ENCODE measurements at places on chromosomes 4 and X.

DNA sequence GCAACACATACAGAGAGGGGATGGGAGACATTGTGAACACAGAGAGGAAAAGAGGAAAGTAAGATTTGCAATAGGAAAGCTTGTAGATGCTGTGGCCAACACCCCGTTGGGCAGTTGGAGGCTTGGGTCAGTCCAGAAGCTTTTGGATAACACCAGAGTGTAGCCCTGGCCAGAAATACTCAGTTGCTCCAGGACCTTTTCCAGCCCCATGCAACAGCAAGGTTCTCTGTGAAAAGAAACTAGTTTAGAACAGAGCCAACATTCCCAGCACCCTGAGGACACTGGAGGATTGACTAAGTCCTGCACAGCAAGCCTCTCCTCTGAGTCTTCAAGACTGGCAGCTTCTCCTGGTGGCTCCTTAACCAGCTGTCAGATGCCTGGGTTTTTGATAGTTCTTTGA lies 27.9 kb upstream of the NAF1 start:
- DNase-seq, result no peak

GRCh38 chr4:140744421-140744820 lies 11.8 kb downstream of the TBC1D9 start:
- DNase-seq, result no peak

GRCh38 chrX:101349193-101349562 lies 636 bp upstream of the TIMM8A start:
- DNase-seq, result no peak

- DNase-seq, result no peak
Observed at GRCh38 chr4:88008743-88009171, 1.3 kb downstream of the PKD2 start.

DNA sequence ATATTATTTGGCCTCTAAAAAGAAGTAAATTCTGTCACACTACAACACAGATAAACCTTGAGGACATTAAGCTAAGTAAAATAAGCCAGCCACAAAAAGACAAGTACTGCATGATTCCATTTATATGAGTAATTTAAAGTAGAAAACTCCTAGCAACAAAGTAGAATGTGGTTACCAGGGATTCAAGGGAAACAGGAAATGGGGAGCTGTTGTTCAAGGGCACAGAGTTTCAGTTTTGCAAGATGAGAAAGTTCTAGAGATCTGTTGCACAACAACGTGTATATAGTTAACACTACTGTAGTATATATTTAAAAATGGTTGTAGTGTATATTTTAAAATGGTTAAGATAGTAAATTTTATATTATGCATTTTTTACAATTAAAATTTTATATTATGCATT lies 25.4 kb downstream of the SEC31A start:
- no peak for DNase-seq

DNA sequence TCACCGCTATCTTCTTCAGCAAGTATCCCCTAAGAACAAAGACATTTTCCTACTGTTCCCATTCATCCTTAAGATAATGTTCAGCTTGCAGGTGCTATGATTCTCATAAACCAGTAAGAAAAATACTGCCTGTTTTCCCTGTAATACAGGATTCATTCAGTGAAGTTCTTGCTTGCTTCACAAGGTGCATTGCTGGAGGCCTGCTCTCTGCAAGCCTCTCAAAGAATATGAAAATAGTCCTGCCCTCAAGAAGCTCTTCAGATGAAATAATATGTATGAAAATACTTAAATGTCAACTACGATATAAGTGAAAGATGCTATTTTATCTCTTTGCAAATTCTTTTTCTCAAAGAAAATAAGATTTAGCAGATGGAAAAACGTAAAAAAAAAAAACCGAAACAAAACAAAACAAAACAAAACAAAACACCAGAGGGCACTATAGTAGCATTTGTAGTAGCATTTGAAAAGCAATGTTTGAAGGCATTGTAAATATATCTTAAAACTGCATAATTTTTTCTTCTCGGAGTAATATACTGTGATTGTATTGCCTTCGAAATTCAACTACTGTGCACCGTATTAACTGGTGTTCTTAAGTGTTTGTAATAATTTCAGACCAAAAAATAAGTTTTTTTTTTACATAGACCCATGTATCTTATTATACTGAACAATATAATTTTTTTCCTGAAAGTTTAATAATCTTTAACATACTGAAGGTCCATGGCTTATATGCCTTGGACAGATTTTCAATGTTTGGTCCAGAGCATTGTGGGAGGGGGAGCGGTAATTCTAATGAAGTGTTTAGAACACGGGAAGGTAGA lies 26.0 kb downstream of the ADH4 start:
- DNase-seq, result no peak

DNA sequence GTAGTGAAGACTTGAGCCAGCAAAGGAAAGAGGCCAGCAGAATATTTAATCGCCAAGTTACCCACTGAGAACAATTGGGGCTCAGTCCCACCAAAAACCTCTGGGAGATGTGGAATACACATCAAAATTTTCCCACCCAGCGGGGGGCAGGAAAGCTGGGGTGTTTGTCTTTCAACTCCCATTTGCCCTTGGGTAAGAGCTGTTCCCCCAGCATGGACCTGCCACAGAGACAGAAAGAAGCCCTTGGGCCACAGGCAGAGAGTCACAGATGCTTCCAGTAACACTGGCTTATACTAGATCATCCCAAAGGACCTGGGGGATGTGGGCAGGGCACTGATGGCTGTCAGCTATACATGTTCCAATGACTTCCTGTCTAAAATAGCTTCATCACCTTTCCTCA lies 18.9 kb upstream of the FBXW7 start:
- no peak for DNase-seq

GRCh38 chr4:2673157-2673556 lies 83.0 kb downstream of the TNIP2 start:
- DNase-seq, result no peak

DNA sequence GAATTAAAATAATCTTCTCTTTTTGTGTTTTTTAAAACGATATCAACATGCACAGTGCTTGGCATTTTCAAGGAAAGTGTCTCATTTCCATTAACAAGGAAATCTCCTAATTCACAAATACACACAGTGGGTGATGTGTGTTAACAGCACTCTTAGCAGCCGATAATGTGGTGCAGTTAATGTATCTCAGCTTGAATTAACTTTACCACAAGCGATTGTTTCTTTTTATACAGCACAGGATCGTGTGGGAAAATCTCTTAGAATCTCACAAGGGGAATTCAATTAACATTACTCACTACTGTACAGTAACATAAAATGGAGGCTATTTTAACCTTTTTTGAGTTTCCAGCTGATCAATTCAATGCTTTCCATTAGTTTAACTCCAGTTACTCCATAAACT lies 1841.9 kb downstream of the STIM2 start:
- DNase-seq, result no peak

DNA sequence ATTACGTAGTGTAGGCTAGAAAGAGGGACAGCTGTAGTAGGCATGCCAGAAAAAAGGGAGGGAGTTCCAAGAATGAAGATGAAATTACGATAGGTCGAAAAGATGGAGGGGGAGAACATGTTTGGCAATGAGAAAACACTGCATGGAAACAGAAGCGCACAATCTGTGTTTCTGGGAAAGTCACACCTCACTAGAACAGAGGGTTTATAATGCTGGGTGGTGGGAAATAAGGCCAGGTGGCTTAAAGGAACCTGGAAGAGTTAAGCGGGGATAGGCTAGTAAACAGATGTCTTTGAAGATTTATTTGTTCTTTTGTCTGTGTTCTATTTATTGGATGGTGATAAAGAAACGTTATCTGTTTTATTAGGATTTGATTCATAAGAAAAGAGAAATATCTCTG lies 29.1 kb downstream of the TRAPPC11 start:
- DNase-seq, result no peak

DNA sequence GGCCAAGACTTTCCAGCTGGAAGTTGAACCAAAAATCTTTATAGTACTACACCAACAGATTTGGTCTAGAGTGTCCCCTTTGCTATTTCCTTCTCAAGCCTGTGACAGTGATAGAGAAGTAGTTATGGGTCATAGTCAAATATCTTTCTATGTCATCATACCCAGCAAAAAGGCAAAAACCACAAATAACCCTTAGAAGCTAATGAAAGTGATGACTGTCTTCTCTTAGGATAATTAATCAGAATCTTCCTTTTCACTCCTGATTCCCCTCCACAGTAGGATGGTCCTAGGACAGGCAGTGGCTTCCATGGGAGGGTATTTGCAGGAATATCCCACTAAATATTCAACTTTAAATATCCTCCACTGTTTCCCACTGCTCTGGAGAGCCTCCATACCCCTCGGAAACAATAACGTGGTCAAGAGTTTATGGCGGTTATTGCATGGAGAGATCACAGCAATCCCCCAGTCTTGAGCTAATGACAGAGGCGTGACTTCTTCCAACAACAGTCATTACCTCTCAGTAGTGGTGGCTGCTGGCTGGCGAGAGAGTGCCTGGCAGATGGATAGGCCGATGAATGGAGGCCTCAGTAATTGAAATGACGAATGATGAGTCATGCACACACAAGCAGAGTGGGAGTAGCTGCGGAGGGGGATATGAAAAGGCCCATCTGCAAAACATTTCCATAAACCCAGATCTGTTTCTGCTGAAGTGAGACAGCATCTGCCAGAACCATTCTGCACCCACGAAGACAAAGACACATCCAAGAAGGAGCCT lies 154.9 kb downstream of the STK32B start:
- no peak for DNase-seq

GRCh38 chrX:19677121-19677520 lies 161.8 kb upstream of the MAP3K15 start:
- DNase-seq, result no peak

DNA sequence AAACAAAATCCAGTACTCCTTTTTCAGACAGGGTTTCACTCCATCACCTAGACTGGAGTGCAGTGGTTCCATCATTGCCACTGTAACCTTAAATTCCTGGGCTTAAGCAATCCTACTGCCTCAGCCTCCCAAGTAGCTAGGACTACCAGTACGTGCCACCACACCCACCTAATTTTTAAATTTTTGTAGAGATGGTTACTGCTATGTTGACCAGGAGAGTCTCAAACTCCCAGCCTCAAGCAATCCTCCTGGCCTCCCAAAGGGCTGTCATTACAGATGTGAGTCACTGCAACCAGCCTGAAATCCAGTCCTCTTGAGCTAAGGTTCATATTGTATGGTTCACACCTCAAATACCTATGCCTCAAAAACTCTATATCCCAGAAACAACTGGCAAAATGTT lies 22.4 kb downstream of the ANKRD17 start:
- no peak for DNase-seq

DNA sequence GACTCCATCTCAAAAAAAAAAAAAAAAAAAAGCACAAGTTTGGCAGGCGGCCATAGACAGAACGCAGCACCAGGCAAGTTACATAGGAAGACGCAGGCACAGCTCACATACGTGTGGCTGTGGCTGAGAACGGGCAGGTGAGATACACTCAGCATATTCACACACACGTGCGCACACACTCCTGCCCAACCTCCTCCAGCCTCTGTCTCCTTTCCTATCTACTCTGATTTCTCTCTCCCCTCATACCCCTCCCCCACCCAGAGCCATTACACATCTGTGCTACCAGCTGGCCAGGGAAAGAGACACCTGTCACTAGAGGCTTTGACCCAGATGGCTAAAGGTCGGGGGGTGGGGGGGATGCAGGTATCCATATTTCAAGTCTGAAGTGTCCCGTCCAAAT lies 2.2 kb upstream of the SLC38A5 start:
- DNase-seq, result no peak

DNA sequence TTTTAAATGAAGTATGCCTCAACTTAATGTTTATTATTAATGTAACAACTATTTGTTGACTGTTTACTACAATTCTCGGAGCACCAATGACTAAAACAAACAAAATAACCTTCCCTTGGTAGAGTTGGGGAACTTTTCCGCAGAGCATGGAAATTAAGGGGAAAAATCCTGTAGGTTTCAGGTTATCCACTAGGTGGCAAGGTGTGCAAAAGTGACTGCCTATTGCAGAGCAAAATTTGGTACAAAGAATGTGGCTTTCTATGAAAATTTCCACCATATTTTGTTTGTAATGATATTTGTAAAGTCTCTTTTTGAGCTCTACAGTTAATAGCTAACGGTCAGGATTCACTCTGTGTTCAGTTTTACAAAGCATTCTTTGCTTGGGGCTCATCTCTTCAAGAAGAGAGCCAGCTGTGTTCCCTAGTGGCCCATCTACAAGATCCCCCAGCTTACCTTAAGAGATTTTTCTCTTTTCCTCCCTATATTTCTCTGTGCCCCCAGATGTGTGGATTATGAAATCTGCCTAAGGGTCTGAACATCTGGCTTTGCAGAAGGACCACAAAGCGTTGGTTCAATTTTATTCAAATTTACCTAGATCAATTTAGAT lies 61.1 kb downstream of the FBXO8 start:
- no peak for DNase-seq

DNA sequence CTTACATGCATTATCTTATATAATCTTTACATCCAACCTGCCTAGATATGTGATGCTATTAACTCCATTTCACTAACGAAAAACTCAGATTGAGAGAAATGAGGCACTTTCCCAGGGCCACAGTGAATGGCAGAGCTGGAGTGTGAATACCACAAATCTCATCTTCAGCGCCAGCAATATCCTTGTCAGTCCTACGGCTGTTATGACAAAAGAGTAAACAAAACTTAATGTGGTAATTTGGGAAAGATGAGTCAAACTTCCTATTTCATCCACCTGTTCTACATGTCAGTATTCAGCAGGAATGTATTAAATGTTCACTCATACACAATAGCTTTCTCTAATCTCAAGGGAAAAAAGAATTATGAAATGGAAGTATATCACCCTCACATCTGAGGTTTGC lies 56.9 kb downstream of the FAT1 start:
- DNase-seq, result no peak

DNA sequence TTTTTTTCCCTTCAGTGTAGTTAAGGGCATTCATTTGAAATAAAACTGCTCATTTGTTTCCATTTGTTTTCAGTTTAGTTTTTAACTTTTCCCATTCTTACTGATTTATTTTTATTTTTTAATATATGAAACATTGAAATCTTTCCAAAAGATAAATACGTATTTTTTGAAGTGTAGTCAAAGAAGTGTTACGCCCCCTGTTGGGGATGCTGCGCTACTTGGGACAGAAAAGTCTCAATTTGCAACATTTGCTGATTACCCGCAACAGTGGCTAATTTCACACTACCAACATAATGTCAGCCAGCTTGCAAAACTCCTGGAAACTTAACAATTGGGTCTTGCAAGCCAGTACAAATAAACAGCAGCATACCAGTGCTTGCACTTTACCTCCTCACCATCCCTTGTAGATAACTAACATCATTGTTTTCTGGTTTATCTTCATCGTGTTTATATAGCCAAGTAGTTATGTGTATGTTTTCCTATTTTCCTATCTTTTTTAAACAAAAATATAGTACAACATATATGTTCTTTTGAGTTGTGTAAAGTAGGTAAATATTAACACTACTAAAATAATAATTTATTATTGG lies 158.6 kb downstream of the STPG2 start:
- no peak for DNase-seq
